WTC11 (cell line): ENCODE measurements at places on chromosomes 2 and 18.
A peak's percentile ranks its signal among the peaks of the same experiment; 100 is the strongest.

DNA sequence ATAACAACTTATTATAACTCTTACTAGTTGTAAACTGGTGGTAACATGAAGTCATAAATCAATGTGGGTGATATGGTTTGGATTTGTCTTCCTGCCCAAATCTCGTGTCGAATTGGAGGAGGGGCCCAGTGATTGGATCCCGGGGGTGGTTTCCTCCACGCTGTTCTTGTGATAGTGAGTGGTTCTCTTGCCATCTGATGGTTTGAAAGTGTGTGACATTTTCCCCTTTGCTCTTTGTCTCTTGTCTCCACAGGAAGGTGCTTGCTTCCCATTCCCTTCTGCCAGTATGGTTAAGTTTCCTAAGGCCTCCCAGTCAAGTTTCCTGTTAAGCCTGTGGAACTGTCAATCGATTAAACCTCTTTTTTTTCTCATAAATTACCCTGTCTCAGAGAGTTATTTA, 321.6 kb downstream of the DSEL start:
- no peak for DNase-seq

DNA sequence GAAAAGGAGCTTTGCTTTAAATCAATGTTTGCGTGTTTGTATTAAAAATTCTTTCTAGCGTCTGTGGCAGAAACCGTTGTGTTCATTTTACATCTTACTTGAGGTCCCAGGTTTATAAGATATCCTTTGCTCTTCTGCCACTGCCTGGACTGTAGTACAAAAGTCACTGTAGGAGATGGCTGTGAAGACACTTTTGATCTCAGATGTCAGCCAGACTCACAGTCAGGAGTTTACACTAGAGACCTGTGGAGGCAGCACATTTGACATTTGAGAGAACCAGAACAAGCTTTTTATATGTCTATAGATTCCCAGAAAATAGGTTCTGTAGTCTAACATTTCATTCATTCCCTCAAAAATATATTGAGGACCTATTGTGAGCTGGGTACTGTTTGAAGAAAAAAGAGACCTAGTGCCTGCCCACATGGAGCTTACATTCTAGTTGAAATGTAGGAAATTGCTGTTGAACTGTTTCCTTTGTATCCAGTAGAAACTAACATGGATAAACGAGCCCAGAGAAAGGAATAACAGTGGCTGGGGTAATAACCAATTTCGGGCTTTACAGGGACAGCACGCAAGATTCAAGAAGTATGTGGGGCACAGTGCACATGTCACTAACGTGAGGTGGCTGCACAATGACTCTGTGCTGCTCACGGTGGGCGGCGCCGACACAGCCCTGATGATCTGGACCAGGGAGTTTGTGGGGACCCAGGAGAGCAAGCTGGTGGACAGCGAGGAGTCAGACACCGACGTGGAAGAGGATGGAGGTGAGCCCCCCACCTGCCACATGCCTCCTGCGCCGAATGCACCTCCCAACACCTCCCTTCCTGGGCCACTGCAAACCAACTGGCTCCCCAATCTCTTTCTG, 122.3 kb downstream of the RTN4 start:
- DNase-seq, result no peak

DNA sequence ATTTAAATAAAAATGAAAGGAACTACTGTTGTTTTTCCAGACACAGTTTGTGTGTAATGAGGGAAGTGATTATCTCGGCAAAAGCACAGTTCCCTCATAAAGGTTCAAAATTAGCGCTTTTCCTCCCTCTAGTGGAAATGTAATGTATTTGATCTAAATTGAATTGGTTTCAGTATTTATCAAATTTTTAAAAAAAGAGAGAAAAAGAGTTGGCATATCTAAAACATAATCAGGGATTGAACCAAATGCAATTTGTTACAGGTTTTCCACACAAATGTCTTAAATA, 37.5 kb downstream of the CMPK2 start:
- no peak for DNase-seq

DNA sequence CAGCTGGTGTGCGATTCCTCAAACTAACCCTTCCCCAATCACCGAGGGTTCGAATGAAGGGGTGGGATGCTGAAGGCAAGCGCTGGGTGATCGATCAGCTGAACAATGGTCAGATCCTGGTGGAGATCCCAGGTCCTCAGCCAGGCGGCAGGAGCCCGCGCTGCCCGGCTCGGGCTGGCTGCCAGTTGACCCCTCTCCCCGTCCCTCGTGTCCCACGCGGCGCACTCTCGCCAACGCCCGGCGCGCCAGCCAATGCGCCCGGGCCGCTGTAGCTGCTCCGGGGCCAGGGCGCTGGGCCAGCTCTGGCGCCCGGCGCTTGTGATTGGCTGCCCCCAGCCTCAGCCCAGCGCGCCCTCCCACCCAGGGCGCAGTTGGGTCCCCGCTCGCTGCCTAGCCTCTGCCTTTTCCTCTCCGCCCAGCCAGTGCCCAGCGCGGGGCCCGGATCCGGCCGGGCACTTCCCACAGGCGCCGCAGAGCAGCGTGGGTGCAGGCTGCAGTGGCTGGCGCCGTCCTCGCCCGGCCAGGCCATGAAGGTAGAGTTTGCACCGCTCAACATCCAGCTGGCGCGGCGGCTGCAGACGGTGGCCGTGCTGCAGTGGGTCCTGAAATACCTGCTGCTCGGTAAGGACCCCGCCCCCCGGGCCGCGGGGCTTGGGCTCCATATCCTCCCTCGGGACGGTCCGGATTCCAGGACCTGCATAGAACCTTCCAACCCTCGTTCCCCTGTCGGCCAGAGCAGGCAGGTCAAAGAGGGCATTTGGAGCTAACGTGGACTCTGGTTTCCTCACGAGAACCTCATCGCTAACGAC, at the start of gene MOGAT1:
Gene MOGAT1, plus strand, starts transcription at position 400 of the 809 bp plus-strand sequence. Its CDS starts 128 bp downstream, at position 528.
- peak; percentile 77 for DNase-seq

DNA sequence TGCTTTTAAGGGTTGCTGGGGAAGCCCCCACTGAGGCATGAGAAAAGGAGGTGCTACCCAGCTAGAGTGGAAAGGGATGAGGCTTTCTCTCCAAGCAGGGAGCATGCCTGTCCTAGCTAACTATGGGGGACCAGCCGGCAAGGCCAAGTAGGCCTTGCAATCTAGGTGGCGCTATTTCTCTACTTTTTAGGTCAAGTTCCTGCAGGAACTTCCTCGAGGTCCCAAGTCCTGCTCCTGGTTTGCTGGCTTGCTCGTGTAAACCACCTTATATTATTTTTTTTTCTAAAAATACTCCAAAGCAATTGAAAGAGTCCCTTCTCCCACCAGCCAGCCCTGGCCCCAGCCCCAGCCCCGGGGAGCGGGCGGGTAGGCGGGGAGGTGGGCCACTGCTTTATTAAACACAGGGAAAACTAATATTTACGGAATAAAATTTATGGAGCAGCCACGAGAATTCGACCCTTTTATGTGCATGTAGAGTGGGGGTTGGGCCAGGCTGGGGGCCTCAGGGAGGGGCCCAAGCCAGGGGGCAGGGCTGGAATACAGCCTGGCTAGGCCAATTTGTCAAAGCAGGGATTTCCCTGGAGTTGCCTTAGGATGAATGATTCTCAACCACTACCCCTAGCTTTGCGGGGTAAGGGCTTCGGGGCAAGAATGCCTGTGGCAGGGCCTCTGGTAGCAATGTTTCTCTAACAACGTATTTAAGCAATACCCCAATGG, 12.8 kb upstream of the IHH start:
- peak; percentile 66 for DNase-seq

- no peak for DNase-seq
These were observed 19.4 kb downstream of the TLK1 start for GRCh38 chr2:171141320-171141719.

DNA sequence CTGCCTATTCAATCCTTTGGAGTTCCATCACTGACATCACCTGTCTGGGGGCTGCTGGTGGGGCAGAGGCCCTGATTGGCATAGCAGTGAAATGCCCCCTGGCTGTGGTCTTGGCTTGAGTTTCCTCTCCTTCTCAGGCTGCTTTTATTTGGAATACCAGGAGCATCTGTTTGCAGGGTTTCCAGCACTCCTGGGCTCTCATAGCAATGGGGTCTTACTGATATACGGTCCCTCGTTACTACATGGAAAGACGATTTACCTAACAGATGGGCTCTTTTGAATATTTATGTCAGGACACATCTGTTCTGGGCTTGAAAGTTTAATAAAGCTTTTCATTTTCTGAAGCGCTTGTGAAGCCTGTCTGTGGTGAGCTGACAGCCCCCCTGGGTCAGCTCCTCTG, 230.3 kb downstream of the SLC4A3 start:
- no peak for DNase-seq

DNA sequence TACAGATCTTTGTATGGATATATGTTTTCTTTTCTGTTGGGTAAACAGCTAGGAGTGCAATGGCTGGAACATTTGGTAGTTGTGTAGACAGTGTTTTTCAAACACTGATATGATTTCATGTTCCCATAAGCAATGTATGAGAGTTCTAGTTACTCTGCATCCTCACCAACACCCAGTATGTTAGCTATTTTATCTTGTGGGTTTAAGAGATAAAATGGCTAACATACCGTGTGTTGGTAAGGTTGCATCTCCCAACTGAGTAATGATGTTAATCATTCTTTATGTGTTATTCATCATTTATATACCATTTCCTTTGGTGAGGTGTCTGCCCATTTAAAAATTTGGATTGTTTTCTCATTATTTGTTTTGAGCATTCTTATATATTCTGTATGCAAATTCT, 65.7 kb downstream of the LYPD6B start:
- DNase-seq, result no peak
